ENCODE measurements at places on chromosomes 11 and 22. TPM values are rescaled to one million over a fixed set of nuclear protein-coding genes. Genes with fewer than 3 reads are reported as not detected.

ZNF202 gene
- 10.9 TPM for total RNA-seq

BACE1-AS gene
- 3.9 TPM for total RNA-seq

LARGE2 gene
- total RNA-seq: not detected

OR5A1 gene
- total RNA-seq: not detected

MUC15 gene
- not detected for total RNA-seq

MOV10L1 gene
- total RNA-seq: 2.6 TPM

RBM4 gene
- total RNA-seq: 88.4 TPM

PLAAT5 gene
- total RNA-seq: not detected

OPCML gene
- total RNA-seq: 1.6 TPM

ZNF70 gene
- 6.8 TPM for total RNA-seq

IRAG1 gene
- total RNA-seq: 12.7 TPM

PRR5 gene
- 35.0 TPM for total RNA-seq

SLC22A9 gene
- not detected for total RNA-seq

FBXO3 gene
- total RNA-seq: 41.9 TPM

FAT3 gene
- total RNA-seq: 1.1 TPM

BIRC3 gene
- total RNA-seq: 1.8 TPM

SPCS2 gene
- total RNA-seq: 10.2 TPM

RNF169 gene
- total RNA-seq: 35.4 TPM

TUT1 gene
- total RNA-seq: 7.2 TPM

INS gene
- not detected for total RNA-seq

ASCC2 gene
- 34.6 TPM for total RNA-seq
